Activated CD4-positive, alpha-beta T cell treated with anti-CD3 and anti-CD28 coated beads, Interleukin-2, Interleukin-6, amounts not matched to agents 100 ng/mL and 50 ng/mL, durations not matched to agents 16 hours and 8 hours (primary cell): ENCODE measurements at places on chromosomes 4 and X.

- DNase-seq = no peak
Measured at GRCh38 chr4:151729731-151730559, 30.9 kb downstream of the GATB start.

DNA sequence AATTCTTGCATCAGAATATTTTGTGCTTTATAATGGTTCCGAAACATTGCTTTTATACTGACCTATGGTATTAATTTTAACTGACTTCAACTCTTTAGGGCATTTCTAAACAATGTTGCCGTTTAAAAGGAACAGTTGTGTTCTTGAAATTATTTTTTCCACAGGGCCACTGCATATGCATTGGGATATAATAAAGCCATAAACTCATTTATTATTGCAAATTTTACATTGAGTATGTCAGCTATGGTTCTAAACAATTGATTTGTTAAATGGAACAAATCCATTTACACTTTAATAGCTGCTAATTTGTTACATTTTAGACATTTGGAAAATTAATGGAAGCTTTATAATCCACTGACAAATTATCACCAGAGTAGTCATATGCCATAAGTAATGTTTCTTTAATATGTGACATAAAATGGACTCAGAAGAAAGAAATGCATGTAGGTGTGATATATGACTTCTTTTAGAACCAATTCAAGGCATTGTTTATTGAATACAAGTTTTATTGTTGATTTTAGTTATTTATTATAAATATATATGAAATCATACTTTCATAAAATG, 553.3 kb downstream of the TLL1 start:
- no peak for DNase-seq

DNA sequence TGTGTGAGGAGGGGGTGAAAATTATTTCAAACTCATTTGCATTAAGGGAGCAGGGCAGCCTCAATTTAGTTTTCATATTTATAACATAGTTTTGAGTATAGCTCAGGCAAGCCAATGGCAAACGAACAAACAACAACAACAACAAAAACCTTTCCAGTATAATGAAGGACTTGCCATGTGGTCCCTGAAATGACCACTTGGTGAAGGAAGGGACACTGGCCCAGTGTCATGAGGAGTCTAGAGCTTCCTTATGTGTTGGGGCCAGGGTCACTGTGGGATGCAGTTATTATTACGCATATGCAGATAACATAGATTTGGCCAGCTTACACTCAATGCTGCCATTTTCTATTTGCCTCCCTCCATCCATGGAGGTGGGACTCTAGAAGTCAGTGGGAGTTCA, 23.3 kb downstream of the NKX3-2 start:
- no peak for DNase-seq

DNA sequence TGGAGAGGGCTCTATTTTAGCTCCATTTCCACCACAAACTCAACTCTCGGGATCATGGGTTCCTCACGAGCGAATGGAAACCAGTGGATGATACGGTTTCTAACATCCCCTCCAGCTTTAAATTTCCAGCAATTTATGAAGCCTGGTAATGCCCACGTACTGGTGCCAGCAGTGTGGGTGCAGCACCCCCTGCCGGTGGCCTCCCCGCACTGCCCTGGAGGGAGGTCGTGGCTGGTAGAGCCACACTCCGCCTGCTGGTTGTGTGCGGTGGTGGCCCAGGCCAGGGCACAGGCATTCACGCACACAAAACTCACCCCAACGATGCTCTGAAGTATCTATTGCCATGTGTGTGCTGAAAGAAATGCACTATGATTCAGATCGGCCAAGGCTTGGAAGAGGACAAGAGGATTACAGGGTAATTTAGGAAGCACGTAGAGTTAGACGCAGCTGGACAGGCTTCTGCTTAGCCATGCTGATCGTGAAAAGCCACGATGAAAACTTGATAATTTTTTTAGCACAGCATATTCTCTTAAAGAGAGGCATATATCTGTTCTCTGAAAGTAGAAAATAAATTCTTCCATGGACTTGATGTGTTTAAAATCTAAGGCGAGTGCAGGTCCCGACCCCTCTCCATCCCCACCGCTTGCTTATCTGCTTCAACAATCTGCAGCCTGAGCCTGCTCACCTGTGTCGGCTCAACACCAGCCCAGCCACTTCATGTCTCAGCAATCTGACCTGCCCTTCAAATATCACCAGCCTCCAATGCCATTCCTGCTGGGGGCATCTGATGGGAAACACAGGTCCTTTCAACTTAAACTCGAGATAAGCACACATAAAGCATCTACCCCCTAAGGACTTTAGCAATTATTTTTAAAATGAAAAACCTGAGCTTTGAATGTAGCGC, 59.1 kb downstream of the SCD5 start:
- DNase-seq = peak; percentile 89

- DNase-seq = no peak
Measured at GRCh38 chr4:123090886-123091285, 168.5 kb upstream of the NUDT6 start.

GRCh38 chr4:73822389-73822788, 14.1 kb upstream of the CXCL6 start:
- DNase-seq = no peak

DNA sequence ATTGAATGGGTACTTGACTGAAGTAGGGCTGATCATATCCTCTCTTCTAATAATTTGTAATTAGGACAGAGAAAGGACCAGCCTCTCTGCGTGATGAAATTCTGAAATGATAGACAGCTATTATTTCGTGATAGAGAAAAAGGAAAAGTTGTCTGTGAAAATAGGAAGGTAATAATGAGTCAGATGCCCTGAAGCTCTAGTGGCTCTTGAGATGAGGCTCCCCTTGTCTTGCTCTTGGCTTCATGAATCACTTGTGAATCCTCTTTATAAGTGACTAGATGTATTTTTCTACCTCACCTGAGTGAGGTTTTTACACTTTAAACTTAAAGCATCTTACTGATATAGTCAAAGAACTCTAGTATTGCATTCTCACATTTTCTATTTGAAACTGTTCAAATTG, 888.9 kb downstream of the PCDH18 start:
- DNase-seq = no peak

GRCh38 chr4:187687697-187688096, 307.9 kb upstream of the ZFP42 start:
- DNase-seq = no peak
